ENCODE measurements at places on chromosomes 7 and 10.

DNA sequence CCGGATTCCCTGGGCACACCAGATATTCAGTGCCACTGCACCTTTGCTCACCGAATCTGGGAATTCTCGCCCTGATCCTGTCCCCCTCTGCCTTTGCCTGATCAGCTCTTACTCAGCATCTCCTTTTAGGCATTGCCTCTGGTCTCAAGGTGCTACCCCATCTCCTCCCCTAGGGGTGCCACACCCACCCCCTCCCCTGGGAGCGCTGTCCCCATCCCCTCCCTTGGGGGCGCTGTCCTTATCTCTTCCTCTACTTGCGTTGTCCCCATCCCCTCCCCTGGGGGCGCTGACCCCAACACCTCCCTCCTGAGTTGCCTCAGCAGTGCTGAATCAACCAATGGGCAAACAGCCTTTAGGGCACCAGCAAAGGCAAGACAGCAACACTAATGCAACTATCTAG lies 686.9 kb upstream of the FOXK1 start:
- no peak for DNase-seq

- DNase-seq = peak; percentile 81
Observed at GRCh38 chr7:73606801-73607691, 17.3 kb downstream of the MLXIPL start.

DNA sequence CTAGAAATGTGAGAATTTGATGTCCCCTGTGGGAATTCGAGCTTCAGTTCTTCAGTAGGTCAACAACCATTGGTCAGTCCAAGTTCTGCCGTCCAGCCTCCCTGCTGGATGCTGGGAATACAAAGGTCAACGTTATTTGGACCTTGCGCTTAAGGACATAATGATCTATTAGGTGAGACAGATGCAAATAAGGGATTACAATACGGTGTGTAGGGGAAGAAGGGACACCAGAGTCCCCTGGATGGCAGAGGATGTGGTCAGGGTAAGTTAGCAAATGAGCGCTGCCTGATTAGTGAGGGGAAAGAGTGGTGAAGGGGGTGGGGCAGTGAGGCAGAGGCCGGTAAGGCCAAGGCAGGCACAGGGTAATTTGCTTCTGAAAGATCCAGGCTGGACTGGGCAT lies 16.2 kb downstream of the CCNY start:
- DNase-seq = no peak

- DNase-seq = no peak
Observed at GRCh38 chr7:108059526-108059925, 56.6 kb upstream of the LAMB1 start.

- no peak for DNase-seq
Observed at GRCh38 chr10:103416436-103417147, 20.2 kb downstream of the PDCD11 start.

Data from activated T-cell treated with anti-CD3 and anti-CD28 coated beads, Interleukin-2, amount 50 U/mL, for 24 hours (primary cell).